Amniotic stem cell (primary cell): ENCODE measurements at places on chromosomes 7 and 10.

GRCh38 chr10:119480667-119481066 lies 61.9 kb downstream of the RGS10 start:
- DNase-seq, result no peak

- DNase-seq, result no peak
Measured at GRCh38 chr7:32216759-32217158, 146.6 kb upstream of the PDE1C start.

- DNase-seq, result no peak
Measured at GRCh38 chr7:24802300-24802699, 45.0 kb upstream of the GSDME start.

DNA sequence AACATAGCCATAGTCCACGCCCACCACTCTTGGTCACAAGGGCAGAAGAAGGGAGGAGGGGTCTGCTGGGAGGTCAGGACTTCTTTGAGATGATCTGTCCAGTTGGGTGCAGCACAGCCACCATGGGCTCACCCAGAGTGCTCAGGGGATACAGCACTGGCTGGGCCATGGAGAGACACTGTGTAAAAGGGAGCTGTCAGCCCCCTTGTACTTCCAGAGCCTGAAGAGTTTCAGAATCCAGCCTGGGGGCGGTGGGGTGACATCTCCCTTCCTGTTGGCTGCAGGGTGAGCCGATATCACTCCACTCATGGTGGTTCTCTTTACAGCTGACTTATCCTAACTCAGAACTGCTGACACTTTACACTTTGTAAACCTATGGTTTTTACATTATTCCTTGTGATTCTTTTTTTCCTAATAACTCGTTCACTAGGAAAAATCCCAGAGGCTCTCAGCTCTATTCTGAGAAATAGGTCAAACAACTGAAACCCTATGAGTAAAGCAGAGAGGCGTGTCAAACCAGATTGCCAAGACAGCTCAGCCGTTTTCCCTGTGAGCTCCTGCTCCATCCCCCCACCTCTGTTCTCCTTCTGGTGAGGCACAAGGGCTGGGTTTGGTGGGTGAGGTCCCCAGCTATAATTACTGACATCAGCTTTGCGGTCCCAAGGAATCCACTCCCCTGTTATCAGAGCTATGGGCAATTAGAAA lies 3.2 kb upstream of the MRPS24 start:
- peak; percentile 82 for DNase-seq

DNA sequence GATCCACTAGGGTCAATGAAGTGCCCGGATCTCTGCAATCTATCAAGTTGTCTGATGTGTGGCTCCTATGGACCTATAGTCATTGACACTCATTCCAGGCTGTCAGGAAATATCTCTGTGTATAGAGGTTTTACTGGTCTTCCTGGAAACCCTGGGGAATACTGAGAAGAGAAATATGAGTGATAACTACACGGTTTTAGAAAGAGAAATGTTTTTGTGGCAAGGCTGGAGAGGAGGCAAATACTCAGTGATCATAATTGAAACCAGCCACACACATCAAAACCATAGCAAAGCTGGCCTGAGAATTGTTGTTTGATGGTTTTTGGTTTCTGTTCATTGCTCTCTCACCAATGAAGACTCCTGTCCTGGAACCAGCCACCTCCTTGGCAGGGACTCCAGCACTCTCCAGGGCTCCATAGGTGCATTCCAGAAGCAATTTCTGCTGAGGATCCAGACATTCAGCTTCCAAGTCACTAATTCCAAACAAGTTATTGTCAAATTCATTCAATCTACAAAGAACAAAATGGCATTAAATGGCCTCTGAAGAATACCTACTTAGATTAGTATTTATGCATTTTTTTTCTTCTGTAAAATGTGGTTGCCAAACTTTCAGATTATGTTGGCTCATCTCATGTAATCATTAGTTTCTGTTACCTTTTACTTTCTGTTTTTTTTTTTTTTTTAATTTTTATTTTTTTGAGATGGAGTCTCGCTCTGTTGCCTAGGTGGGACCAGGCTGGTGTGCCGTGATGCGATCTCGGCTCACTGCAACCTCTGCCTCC lies 108.6 kb upstream of the ABI1 start:
- DNase-seq, result no peak

GRCh38 chr7:129665013-129665401 lies 53.5 kb downstream of the NRF1 start:
- peak; percentile 65 for DNase-seq

DNA sequence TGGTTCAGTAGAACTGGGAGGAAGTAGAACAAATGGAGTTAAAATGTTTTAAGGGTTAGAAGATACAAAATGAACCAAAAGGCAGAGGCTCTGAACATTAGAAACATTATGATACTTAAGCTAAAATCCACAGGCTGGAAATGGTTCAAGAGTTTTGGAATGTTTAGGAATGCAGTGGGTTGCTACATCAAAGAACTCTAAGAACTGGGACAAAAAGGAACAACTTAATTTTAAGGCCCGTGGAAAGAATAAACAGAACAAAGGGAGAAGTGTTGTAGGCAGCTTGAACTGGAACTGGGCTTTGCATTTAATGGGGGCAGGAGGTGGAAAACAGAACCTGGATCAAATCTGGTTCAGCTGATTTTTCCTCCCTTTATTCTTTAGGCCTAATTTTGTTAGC lies 3.5 kb upstream of the C7orf25 start:
- DNase-seq, result no peak

DNA sequence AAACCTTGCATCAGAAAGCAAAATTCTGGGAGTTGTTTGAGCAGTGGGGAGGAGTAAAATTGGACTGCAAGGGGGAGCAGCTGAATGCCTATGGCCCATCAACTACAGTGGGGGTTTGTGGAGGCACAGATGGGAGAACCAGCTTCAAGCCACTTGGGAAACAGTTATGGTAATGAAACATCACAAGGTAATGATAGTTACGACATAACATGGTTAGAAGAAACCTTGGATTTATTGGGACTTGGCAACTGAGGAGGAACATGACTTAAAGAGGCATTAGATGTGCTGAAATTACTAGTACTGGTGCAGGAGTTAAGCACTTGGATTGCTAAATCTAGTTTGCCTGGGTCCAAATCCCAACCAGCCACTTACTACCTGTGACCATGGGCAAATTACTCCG lies 868.4 kb downstream of the KCNMA1 start:
- DNase-seq, result no peak
